ENCODE measurements at places on chromosomes 5 and 9. TPM values are rescaled to one million over a fixed set of nuclear protein-coding genes. Genes with fewer than 3 reads are reported as not detected.

Gene ITGA2
- total RNA-seq, result 101 TPM

Gene WHRN
- total RNA-seq, result 3.6 TPM

Gene SPATA31E1
- not detected for total RNA-seq

Gene PTGDS
- not detected for total RNA-seq

DNA sequence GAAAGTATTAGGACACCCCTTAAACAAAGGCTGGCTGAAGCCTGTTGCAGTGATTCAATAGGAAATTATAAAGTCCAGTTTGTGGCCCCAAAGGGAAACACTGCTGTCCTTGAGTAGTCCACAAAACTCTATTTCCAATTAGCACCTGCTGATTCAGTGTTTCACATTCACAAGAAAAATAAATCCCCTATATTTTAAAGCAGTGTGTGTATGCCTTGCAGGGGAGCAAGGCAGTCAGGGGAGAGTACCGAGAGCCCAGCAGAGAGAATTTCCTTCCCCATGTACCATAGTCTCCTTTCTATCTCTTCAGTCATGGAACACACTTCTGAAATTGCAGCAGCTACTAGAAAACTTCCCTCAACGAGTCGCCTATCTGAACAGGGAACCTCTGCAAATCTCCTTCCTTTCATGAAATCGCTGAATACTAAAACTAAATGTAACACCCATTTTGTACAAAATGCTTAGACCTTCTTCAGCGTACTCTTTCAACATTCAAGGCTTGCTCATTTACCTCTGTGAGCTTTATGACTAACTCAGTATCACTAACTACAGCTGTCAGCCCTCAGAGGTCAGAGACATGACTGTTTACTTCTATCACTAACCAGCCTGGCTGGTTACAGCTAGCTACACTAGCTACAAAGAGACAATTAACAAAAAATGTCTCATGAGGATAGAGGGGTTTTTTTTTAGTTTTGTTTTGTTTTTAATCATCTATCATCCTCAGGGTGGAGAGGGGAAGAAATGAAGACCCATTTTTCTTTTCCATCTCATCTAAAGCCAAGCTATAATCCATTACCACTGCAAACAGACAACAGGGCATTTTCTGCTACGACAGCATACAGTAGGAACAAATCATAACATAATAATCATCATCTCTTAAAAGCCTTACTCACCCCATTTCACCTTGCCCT is 188.7 kb downstream of the EBF1 start:
- DNase-seq, result no peak

GRCh38 chr9:133263557-133263956 is 11.4 kb downstream of the ABO start:
- DNase-seq, result no peak

DNA sequence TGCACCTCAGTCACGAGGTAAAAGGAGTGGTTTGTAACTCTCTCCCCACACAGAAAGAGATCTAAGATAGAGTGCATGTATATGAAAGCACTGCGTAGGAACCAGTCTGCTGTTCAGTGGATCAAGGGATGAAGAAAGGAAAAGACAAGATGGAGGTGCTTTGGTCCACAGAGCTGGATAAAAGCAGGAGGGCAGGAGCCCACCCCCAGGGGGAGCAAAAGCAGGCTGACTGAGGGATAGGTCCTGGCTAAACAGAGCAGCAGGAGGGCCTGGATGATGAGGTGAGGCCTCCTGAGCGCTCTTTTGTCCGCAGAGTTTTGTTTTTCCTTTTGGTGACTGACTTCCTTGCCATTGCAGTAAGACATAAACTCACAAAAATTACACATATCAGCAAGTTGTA is 293.5 kb upstream of the C9orf72 start:
- no peak for DNase-seq

- DNase-seq, result no peak
Observed at GRCh38 chr5:87183896-87184295, 83.8 kb upstream of the RASA1 start.

- DNase-seq, result no peak
Observed at GRCh38 chr5:120199559-120199958, 264.5 kb upstream of the PRR16 start.

DNA sequence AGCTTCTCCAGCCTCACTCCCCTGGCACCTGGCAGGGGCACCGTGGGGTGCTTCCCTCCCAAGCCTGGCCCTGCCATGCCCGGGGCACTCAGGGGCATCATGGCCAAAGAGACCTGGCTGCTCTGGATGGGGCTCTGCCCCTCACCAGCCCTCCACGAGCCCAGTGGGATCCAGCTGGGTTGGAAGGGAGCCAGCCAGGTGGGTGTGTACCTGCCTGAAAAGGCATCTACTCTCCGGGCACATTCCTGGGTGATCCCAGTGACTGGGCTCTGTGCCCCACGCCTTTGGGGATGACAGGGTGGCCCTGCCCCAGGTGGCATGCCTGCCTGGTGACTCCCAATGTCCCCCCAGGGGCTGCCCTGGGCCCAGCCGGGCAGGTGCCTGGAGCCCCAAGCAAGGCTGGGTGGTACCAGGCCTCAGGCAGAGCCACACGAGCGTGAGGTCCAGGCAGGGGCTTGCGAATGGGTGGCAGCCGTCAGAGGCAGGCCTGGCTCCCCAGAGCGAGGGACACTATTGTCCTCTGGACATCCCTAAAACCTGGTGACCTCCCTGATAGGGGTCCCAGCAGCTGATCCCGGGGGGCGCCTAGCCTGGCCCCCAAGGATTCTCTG is 777 bp downstream of the GPSM1 start:
- DNase-seq, result peak; percentile 61

DNA sequence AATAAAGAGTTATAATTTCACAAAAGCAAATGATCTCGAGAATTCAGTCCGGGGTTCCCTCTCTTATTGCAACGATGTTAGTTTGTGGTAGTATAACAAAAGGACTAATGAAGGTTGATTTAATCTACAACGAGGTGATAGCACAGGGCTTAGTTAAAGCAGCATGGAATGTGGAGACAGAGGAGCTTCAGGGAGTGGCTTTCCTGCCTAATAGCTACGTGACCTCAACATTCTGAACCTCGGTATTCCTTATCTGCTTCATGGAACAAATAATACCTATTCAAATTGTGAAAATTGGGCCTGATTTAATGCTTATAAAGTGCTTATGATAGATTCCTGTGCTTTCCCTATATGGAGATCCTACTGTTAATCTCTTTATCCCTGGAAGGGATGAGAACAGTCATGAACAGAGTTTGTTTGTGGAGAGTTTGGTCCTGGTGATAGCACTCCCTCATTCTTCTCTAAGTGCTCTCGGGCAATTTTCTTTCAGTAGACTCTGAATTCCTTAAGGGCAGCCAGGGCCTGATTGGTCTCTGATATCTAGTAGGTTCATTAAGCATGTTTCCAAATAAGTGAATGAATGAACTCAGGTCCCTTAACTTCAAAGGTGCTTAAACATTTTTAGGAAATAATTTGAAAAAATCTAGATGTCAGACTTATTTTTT is 104.1 kb upstream of the TUT7 start:
- DNase-seq, result no peak

- no peak for DNase-seq
Observed at GRCh38 chr9:122397749-122398148, 26.9 kb downstream of the PTGS1 start.

DNA sequence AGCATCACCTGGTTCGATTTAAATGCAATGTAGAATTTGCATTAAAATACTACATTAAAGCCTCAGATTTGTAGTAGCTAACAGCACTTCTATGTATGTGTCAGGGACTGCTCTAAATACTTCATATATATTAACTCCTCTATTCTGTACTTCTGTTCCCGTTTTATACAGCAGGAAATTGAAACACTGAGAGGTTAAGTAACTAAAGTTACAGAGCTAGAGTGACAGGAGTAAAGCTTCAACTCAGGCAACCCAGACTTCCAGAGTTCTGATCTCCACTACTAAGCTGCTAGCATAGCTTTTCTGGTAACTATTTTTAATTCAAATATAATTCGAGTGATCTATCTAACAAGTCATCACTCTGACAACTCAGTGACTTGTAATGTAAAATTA is 619 bp upstream of the APC start:
- DNase-seq, result no peak

DNA sequence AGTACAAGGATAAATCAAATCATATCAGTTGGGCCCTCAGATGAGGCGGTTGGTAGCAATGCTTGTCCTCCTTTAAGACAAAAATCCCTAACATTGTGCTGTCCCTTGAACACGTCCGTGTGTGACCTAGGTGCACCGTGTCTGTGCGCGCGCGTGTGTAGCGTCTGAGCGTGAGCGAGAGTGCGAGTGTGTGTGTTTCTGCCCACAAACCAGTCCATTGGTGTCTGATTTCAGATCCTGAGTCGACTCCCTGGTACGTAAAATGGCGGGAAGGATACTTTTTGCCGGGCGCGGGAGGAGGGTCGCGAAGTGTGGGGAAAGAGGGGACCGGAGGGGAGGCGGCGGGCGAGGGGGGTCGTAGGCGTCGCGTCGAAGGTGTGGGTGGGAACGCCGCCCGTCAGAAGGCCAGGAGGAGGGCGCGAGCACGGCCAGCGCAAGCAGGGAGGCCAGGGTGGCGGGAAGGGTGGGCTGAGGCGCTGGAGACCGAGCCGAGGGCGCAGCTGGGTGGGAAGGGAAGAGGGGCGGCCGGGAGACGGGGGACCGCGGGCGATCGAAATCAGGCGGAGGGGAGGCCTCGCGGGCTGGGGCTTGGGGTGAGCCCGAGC is 8.9 kb downstream of the OTP start:
- DNase-seq, result no peak

DNA sequence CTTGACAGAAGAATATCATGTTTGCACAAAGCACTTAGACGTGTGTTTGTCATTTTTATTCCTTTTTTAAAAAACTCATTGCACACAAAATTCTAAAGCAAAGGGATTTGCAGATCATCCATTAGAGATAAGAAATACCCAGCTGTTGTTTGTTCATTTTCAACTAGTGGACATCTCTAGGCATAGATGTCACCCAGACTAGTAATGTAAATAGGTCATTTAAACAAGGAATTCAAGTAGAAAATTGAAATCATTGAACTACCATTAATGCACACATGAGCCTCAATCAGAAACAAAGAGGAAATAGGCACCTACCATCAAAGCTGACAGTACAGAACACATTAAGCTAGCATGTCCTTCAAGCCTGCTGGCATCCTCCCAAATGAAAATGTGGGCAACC is 107.3 kb downstream of the OR2K2 start:
- DNase-seq, result no peak

GRCh38 chr5:111385051-111385450 is 127.3 kb downstream of the STARD4 start:
- no peak for DNase-seq

DNA sequence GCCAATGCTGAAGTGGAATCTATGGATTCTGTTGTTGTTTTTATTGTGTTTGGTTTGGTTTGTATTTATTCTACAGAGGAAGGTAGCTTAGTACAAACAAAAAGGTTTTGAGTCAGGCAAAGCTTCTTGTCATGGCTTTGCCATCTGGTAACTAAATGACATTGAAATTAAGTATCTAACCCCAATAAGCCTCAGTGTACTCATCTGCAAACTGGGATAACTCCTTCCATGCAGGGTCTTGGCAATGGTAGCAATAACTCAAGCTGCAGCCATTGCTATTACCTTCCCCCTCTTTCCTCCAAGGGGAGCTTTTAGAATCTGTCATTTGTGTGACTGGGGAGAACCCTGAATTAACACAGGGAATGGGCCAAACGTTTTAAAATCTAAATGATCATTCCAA is 79.7 kb downstream of the PLAC8L1 start:
- DNase-seq, result no peak

DNA sequence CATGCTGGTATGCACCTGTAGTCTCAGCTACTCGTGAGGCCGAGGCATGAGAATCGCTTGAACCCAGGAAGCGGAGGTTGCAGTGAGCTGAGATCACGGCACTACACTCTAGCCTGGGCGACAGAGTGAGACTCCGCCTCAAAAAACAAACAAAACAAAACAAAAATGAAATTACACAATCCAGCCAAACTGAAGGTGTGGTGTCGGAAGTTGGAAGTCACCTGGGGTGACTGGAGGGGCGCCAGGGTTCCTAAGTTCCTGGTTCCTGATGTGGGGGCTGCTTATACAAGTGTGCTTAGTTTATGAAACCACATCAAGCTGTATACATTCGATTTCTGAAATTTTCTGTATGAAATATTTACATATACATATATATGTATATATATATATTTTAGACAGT is 3.7 kb upstream of the DOLPP1 start:
- no peak for DNase-seq

- peak; percentile 67 for DNase-seq
Observed at GRCh38 chr5:586751-587285, 25.3 kb upstream of the CEP72 start.

- DNase-seq, result no peak
Observed at GRCh38 chr5:61735531-61735930, 403.5 kb downstream of the ZSWIM6 start.

- DNase-seq, result peak; percentile 71
Observed at GRCh38 chr9:81686614-81687520, 2.5 kb downstream of the TLE1 start.

DNA sequence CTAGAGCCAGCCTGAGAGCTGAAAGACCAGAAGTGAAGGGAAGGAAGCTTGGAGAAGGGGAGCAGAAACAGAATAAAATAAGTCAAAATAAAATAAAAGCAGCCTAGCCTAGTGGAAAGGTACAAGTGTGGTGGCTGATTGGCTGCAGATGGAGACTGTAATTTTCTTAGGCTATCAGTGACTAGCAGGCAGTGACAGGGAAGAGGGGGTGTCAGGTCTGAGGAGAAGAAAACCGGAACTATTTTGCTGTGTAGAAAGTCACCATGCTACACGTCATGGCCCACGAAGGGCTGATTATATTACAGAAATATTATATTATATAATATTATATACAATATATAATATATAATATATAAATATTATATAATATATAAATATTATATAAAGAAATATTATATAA is 98.1 kb upstream of the TAF11L2 start:
- no peak for DNase-seq

GRCh38 chr9:20361656-20362570 is 260.4 kb downstream of the MLLT3 start:
- no peak for DNase-seq

DNA sequence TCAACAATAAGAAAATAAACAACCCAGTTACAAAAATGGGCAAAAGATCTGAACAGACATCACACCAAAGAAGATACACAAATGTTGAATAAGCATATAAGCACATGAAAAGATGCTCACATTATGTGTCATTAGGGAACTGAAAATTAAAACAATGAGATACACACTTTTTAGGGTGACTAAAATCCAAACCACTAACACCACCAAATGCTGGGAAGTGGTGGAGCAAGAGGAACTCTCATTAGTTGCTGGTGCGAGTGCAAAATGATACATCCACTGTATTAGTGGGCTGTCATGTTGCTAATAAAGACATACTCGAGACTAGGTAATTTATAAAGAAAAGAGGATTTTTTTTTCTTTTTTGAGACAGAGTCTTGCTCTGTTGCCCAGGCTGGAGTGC is 329.1 kb downstream of the TMEM38B start:
- DNase-seq, result no peak

- peak; percentile 18 for DNase-seq
Observed at GRCh38 chr5:158320178-158320674, 461.3 kb upstream of the CLINT1 start.

DNA sequence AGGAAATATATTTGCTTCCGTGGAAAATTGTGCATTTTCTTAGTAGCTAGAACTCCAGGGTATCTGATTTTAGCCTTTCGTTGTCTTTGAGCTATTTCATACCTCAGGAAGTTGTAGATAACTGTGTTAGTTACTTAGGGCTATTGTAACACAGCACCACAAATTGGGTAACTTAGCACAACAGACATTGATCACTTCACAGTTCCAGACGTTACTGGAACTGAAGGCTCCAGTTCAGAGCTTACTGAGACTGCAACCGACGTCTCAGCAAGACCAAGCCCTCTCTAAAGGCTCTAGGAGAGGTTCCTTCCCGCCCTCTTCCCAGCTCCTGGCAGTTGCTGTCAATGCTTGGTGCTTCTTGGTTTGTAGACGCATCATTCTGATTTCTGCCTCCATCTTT is 17.7 kb upstream of the ANKRD33B start:
- no peak for DNase-seq

Data from Calu3 (cell line).